Stimulated activated CD8-positive, alpha-beta memory T cell treated with anti-CD3 and anti-CD28 coated beads, Interleukin-4, amount 100 ng/mL, for 1 hour (primary cell): ENCODE measurements at places on chromosomes 13 and 19.

- no peak for DNase-seq
Observed at GRCh38 chr19:39494661-39495060, 4.1 kb upstream of the DLL3 start.

DNA sequence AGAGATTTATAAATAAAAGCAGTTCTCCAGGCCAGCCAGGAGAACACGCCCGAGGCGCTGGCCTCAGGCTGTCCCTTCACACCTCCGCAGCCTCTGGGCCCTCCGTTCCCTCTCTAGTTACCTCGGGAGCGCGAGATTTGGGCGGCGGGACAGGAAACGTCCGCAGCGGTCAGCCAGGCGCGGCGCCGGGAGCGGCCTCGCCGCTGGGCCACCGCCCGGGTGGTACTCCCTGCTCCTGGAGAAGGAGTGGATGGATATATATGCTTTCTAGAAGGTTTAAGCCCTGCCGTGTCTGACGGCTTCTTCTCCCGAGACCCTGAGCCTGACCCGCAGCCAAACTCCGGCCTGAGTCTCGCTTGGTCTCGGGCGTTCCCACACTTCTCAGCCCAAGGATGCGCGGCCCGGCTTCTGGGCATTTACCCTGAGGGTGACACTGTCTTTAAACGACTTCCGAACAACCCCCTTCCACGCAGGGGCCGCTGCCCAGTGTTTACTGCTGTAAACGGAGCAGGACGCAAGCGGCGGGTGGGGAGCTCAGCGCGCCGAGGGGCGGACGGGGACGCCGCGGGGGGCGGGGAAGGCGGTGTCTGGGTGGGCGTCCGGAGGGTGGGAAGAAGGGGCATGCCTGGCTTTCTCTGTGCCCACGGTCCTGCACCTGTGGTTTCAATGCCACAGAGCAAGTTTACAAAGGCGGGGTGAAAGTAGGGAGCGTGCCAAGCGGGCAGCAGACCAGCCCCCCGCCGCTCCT lies 2.0 kb upstream of the ZIC2 start:
- DNase-seq = no peak

- no peak for DNase-seq
Observed at GRCh38 chr19:1468274-1468820, 10.7 kb downstream of the C19orf25 start.

DNA sequence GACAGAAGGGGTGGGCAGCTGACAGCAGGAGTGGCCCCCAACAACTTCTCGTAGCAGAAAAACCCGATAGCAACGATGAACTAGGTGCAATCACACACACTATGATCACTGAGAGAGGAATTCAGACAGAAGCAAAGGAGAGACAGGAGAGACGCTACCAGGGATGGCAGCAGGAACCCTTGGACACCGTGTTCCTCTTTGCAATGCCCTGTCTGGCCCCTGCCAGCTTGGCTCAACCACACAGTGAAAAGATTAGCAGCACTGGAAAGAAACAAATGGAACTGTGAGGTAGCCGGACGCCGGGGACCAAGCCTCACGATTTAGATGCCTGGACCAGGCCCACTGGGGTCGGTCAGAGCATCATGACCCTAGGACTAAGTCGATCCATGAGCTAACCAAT lies 23.6 kb downstream of the DCAF15 start:
- no peak for DNase-seq

- DNase-seq = no peak
Observed at GRCh38 chr13:35714588-35715377, 238.3 kb upstream of the MAB21L1 start.

GRCh38 chr19:30558793-30559192 lies 186.6 kb downstream of the ZNF536 start:
- no peak for DNase-seq

- no peak for DNase-seq
Observed at GRCh38 chr19:32196690-32197420, 148.6 kb upstream of the ZNF507 start.

GRCh38 chr19:15286688-15287365 lies 45.5 kb downstream of the BRD4 start:
- no peak for DNase-seq

DNA sequence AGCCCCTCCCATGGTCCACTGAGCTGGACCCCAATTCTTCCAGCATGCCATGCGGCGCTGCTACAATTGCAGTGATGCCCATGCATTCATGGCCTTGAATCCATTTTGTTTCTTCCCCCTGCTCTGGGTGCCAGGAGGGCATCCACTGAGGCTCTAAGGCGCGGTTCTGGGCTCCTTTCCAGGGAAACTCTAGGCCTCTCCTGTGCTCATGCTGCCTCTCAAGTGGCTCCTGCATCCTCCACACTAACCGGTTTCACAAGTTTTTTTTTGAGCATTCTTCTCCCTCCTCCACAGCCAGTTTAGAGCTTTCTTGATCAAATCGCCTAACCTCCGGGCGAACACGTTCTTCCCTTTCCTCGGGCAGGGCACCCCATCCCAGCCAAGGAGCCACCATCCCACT lies 69.1 kb upstream of the FLT1 start:
- DNase-seq = no peak

- DNase-seq = no peak
Observed at GRCh38 chr13:46983881-46984280, 87.0 kb upstream of the HTR2A start.

DNA sequence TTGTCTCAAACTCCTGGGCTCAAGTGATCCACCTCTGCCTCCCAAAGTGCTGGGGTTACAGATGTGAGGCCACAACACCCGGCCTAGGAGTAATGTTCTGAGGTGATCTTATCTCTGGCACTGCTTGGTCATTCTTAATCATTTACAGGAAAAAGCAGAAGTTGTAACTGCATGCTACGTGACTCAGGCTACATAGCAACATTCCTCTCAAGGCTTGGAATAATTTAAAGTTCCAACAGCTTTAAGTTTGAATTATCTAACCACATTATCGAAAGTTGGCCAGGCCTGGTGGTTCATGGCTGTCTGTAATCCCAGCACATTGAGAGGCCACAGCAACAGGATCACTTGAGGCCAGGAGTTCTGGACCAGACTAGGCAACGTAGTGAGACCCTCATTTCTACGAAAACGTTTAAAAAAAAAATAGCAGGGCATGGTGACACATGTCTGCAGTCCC lies 3.9 kb upstream of the B9D2 start:
- no peak for DNase-seq

DNA sequence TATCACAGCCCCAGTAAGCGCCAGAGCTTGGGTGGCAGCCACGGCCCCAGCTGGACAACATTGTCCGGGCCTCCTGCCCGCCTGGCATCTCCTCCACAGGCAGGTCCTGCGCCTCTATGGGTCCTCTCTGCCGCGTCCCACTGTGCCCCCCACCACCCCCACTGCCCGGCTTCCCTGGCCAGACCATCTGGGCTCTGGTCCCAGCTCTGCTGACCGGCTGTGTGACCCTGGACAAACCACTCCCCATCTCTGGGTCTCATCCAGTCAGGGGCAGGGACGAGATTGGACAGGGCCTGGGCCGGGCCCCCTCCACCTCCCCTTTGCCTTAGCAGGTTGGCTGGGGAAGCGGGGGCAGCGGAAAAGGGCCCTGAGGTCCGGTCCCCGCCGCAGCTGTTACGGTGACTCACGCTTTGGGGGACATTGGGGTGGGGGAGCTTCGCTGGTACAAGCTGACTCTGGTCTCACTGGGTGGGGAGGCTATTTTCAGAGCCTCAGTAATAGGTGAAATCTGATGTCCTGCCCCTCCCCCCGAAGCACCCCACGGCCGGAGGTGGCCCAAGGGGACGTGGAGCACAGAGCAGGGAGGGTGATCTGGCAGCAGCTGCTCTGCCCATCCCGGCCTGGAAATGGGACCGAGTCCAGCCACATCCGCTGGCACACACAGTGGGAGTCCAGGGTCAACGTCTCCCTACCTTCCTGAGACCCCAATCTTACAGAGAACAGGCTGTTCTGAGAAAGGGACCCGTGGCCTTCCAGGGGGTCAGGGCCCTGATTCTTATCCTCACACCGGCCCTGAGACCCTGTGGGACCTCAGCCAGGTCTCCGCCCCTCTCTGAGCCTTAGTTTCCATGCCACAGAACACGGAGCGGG lies 9.1 kb downstream of the NFIC start:
- DNase-seq = no peak

DNA sequence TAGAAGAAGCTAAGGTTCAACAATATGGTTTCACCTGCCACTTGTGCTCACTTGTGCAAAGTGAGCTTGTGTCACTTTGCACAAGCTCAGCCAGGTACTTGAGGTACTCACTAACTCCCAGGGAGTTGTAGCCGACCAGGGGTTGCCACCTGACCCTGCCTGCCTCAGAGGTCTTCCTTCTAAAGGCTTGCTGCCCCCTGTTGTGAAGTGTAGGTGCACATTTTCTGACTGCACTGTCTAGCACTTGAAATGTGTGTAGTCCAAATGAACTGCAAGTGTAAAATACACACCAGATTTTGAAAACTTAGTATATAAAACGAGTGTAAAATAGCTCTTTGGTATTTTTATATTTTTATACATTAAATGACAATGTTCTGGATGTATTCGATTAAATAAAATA lies 230.8 kb downstream of the DLEU7 start:
- DNase-seq = no peak

GRCh38 chr13:62702502-62702901 lies 1286.9 kb upstream of the PCDH20 start:
- DNase-seq = no peak

DNA sequence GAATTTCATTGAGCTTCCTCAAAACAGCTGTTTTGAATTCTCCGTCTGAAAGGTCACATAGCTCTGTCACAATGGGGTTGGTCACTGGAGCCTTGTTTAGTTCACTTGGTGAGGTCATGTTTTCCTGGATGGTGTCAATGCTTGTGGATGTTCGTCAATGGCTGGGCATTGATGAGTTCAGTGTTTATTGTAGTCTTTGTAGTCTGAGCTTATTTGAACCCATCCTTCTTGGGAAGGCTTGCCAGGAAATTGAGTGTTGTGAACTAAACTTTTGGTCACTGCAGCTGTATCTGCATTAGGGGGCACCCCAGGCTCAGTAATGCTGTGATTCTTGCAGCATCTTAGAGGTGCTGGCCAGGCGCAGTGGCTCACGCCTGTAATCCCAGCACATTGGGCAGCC lies 22.0 kb downstream of the BLOC1S3 start:
- no peak for DNase-seq

GRCh38 chr13:66790861-66791260 lies 439.3 kb downstream of the PCDH9 start:
- DNase-seq = no peak

DNA sequence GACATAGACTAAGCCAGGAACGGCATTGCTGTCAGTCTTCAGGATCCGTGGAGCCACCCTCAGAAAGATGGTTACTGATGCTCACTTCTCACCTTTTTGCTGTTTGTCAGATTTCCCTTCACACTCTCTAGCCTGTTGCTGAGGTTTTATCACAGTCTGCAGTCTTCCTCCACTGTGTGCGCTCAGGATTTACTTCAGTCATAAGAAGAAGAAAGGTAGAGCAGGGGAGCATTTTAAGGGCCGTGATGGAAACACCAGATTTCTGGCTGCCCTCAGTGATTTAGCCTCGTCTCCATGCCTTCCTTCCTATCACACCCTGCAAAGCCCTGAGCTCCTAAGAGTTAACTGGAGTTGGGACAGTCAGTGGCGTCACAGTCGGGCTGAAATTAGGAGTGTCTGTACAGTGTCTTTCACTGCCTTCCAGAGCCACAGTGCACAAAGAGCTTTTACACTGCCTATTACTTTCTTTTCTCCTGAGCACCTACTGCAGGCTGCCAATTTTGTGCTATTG lies 60.0 kb upstream of the GPR183 start:
- no peak for DNase-seq

GRCh38 chr19:328025-328505 lies 16.5 kb downstream of the MIER2 start:
- no peak for DNase-seq

DNA sequence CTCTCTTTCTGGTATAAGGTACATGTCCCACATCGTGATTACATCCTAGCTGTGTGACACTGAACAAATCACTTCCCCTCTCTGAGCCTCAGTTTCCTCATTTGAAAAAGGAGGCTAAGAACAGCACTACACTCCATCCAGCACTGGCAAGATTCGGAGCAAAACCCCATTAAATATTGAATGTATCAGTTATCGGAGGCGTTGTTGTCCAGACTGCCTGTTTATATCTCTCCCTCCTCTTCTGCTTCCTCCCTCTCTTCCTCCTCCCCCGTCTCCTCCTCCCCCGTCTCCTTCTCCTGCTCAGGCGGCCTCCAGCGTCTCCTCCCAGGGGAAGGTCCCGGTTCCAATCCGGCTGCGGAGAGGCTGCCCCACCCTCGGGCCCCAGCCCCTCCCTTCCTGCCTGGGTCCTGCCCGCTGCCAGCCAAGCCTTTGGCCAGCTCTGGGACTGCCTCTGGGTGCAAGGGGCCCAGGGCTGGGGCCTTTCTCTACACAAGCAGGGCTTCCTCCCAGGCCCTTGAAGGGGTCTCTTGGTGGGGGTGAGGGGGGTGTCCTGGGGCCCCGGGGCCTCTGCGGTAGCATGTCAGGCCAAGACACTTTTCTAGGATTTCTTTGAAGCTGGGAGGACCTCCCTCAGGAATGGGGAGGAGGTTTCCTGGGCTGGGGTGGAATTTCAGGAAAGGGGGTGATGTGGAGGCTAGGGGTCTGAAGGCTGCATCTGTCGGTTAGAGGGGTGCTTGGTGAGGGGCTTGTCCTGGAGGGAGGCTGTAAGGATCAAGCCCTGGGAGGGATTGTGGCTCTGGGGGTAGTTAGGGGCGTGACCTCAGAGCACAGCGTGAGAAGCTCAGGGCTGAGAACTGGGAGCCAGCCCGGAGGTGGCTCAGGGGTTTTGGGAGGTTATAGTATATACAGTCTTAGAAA lies 1.9 kb downstream of the RRAS start:
- no peak for DNase-seq

DNA sequence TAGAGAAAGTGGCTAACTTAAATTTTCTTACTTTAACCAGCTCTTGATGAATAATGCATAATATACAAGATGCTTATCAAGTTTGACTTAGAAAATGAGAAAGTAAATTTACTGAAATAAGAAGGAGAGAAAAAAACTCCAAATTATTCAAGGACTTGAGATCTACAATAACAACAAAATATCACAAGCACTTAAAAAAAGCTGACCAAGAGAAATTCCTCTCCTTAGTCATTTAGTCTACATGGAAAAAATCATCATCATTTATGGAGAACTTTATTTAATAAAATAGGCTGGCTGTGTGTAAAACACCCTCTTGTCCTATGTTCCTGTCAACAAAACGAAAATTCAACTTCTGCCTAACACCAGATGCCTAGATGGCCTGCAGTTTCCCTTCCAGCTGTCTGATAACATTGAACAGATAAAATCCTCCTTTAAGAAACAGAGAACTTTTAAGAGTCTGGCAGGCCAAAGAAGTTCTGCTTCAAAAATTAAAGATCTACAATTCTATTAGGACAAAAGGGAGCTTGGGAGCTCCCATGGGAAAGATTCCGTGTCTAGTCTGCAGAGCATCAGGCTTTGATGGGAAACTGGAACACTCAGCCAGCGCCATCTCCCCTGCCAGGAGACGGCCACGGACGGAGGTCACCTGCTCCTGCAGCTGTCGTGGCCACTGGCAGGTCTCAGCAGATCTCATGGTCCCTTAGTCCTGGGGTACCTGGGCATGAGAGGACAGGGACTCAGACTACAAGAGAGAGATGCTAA lies 37.9 kb upstream of the ATP11A start:
- DNase-seq = no peak

- DNase-seq = no peak
Observed at GRCh38 chr13:80367473-80367872, 26.5 kb upstream of the SPRY2 start.
